Frontal cortex (tissue), 4 donors: ENCODE measurements at places on chromosomes 6 and 20.

DNA sequence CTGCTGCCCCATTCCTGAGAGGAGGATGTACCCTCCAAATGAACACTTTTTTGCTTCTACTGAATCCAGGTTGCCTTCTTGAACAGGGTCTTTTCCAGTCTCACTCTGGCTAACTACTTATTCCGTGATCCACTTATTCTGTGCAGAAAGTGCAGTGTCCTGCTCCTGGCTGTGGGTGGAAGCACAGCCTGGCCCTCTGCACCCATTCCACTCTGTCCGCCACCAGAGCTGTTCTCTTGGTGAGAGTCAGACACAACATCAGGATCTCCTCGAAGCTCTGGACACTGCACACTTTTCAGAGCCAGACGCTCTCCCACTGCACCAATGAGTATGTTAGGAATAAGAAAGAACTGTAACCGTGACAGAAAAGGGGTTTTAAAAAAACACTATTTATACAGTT is 174.2 kb downstream of the MCHR2 start:
- no peak for DNase-seq

GRCh38 chr6:132410830-132411229 is 9.6 kb upstream of the MOXD1 start:
- DNase-seq, result no peak

DNA sequence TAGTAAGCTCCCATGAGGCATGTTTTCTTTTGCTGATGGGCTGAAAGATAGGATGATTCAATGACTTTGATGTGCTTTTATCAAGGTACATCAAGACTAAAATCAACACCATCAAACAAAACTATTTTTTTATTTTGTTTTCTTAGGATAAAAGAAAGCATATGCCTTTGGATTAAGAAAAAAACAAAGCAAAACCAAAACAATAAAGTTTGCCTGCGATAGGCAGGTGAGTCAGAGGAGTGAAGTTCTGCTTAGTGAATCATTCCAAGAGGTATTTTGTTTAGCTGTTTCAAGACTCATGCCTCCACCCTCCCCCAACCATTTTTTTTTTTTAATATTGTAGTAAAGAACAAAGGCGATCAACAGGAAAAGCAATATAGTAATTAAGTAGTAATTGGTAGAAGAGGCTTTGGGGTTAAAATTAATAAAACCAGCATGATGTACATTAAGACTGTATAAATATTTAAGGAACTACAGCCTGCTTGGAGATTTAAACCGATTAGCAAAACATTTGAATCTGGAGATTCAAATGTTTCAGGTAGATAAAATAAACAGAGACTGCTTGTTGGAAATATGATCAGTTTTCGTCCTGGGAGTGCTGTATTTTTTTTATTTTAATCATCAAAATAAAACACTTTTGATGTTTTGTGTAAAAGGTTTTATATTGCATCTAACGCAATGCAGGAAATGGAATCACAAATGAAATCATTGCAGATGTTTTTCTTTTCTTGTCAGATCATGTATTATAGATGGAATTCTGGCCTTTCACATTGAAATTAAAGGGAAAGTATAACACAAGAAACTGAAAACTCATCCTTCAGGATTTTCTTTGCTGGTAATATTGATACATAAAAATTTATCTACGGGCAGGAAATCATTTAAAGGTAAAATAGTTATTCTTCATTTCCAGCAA is 482.3 kb upstream of the MANEA start:
- no peak for DNase-seq

- DNase-seq, result no peak
These were observed 1.7 kb upstream of the WFDC2 start for GRCh38 chr20:45467861-45468260.

- no peak for DNase-seq
These were observed 246.1 kb downstream of the TFAP2C start for GRCh38 chr20:56875052-56875659.

DNA sequence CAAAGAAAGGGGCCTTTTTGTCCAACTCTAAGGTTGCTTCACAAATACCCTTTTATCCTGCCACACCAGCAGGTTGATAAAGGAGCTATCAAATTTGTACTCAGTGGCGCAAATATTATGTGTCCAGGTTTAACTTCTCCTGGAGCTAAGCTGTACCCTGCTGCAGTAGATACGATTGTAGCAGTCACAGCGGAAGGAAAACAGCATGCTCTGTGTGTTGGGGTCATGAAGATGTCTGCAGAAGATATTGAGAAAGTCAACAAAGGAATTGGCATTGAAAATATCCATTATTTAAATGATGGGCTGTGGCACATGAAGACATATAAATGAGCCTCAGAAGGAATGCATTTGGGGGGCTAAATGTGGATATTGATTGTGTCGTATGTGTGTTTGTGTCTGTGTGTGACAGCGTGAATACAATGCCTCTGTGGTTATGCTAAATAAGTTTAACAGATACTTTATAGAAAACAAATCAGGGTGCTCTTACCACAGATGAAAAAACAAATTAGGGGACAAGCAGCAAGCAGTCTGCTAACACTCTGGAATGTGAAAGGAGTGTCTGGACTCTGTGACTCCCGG is 33.6 kb downstream of the HM13 start:
- DNase-seq, result no peak
